ENCODE measurements at places on chromosomes 7 and 10.
A peak's percentile ranks its signal among the peaks of the same experiment; 100 is the strongest.

DNA sequence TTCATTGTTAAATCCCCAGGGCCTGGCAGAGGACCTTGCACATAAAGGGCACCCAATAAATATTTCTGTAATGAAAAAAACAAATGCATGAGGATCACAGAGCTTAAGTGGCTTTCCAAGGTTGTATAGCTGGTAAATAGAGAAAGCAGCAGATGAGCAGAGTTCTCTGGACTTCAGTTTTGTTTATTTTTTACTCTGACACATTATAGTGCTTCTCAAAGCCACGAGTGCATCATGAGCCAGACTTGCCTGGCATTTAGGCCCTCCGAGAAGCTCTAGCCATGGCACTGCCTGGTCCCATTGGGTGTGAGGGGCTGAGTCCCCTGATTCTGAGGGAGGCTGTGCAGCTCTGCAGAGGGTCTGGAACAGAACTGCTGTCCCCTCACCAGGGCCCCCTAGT is 87.2 kb upstream of the ZNF32 start:
- DNase-seq = no peak

GRCh38 chr7:2477447-2478398 is 1.5 kb upstream of the GRIFIN start:
- DNase-seq = peak; percentile 42

DNA sequence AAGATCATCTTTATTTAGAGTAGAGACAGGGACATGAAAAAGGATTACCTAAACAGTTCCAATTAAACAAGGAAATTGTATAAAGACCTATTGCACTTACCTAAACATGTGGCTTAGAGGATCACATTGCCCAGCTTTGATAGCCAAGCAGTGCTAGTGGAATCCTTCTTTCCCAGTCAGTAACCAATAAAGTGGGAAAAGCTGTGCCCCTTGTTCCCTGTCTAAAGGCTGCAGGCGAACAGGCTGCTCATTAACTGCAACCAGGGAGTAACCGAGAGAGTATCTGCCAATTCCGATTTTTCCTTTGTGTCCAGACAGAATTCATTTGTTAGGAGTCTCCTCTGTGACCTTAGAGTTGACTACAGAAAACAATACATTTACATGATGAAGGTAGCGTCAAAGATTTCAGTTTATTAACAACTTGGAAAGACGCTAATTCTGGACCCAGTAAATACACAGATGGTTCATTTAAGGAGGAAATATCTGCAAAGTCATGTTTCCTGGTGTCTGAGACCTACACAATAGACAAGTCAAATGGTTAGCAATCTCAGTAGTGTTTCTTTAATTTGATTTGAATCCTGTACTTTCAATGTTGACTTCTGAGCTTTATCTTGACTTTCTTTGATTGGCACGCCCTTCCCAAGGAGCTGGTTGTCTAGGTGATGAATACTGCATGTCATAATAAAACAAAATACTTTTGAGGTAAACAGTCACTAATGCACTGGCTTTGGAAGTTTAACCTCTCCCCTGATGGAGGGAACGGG is 57.3 kb upstream of the MET start:
- DNase-seq = no peak

- no peak for DNase-seq
These were observed 187.5 kb downstream of the CELF2 start for GRCh38 chr10:11205030-11205772.

DNA sequence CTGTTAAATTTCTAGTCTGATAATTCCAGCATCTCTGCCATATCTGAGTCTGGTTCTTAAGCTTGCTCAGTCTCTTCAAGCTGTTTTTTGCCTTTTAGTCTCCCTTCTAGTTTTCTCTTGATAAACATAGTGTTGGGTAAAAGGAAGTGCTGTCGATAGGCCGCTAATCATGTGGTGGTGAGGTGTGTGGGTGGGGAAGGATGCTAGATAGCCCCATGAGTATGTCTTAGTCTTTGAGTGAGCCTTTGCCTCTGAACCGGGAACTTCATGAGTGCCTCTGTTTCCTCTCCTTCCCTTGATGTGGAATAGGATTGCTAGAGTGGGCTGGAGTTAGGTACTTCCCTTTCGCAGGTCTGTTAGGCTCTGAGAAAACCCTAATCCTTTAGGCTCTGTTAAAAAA is 441.8 kb downstream of the INHBA start:
- DNase-seq = no peak

- DNase-seq = no peak
These were observed 63.1 kb downstream of the ZNRF2 start for GRCh38 chr7:30347226-30348082.

DNA sequence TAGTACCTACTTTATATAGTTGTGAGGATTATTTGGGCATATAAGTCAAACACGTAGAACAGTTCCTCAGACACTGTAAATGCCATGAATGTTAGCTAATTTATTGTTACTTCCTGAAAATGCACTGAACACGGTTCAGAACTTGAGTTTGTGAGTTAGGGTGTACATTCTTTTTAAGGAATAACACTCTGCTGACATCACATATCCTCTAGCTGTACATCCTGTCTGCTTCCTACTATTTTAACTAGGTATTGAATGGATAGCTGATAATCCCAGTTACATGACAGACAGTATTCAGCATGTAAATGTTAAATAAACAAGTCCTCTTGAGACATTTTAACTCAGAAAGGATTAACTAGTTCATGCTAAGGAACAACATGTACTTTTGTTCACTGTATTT is 16.0 kb downstream of the SAMD8 start:
- peak; percentile 26 for DNase-seq

GRCh38 chr7:48887500-48887899 is 36.8 kb upstream of the CDC14C start:
- DNase-seq = no peak

DNA sequence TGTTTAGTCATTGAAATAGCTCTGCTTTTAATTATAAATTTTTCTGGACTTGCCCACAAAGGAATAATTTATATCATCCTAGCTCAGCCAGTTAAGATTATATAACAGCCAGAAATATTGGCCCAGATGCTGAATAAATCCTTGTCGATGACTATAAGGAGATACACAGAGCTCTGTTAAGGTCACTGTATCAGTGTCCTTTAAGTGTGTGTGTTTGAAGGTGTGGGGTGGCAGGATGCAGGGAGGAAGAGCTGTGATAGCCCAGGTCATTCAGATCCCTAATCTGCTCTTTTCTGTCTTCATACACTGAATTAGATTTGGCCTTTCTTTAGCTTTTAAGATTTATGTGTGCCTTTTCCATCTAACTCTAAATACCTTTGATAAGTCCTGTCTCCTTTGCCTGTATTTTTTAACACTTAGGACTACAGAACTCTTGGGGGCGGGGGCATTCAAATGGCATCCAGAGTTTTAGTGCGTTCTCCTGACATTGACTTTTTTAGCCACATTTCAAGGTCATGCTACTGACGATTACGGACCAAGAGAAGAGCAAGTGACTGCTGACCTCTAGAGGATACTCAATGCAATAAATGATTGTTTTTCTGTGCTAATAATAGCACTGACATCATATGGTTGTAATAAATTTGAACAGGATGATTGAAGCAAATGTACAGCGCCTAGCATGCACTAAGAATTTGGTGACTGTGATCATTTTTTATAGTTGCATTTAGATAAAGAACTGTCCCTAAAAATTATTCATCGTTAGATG is 172.3 kb downstream of the CACNB2 start:
- DNase-seq = peak; percentile 30

- no peak for DNase-seq
These were observed 278.7 kb upstream of the PHYHIPL start for GRCh38 chr10:58897708-58898107.

DNA sequence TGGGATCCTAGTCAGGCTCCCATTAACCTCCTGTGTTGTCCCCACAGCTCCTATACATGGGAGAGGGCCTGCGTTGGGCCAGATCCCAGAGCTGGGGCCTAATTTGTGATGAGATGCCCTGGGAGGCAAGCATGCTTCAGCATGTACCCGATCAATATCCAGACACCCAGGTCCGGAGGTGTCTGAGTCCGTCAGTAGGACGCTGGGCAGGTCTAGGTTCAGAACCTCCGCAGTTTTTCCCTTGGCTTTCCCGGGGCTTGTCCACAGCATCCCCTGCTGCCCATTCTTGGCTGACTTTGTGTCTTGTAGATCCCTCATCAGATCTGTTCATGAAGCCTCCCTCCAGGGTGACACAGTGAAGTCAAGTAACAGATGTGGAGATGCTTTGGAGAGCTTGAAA is 32.7 kb upstream of the RBAK start:
- DNase-seq = no peak

- no peak for DNase-seq
These were observed 107.5 kb downstream of the NPTX2 start for GRCh38 chr7:98724591-98724990.

DNA sequence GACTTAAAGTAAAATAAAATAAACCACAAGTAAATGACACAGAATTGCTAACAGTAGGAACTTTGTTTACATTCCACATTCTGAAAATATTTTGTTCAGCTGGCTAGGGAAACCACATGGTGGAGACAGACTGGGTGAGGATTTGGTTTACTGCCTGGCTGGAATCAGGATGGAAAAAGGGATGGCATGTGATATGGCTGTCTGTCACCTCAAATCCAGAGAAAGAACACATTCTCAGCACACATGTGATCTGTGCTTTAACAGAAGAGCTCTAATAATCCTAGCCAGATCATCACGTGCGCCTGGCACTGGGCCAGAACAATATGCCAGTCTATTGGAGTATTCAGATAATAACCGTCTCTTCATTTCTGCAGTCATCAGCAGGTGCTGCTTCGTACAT is 90.9 kb upstream of the PIP4K2A start:
- no peak for DNase-seq

- no peak for DNase-seq
These were observed 232.3 kb upstream of the MKLN1 start for GRCh38 chr7:131095346-131095745.

GRCh38 chr10:112136486-112137153 is 46.9 kb downstream of the GPAM start:
- no peak for DNase-seq

DNA sequence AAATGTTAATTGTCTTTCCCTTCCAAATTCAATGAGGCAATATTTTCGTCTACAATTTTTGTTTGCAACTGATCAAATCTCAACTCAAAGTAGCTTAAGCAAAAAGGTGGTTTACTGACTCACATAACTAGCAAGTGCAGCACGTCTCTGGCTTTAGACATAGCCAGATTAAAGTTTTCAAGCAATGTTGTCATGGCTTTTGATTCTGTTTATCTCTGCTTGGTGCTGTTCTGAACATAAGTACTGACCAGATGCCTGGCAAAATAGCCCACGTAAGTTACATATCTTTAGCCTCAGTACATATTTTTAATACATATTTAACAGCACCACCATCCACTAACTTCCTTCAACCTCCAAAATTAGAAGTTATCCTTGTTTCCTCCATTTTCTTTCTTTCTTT is 877.9 kb downstream of the KCNMA1 start:
- DNase-seq = no peak
